ENCODE measurements at places on chromosomes 3 and 15.

DNA sequence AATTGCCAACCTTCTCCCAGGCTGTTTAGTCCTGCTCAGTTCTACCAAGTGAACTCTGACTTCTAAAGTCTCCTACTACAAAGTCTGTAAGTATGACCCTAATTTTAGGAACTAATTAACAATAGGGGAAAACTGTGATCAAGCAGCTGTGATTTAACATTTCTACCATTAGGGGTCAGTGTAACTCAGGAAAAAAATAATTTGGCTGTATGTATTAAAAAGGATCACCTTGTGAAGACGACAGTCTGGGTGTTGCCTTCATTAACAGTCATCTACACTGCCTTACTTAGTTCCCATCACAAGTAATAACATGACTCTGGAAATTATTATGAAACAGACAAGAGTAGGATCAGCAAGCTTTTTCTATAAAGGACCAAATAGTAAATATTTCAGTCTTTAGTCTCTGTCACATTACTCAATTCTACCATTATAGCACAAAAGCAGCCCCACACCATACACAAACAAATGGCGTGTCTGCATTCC lies 4.2 kb upstream of the NPHP3 start:
- H3K4me1 ChIP-seq = peaks cover 15% of the 10 kb centered on the region
- peaks cover 8% of the 10 kb centered on the region for H3K36me3 ChIP-seq
- no peak overlapping the region for H3K27ac ChIP-seq
- no peak overlapping the region for H3K4me3 ChIP-seq
- peaks cover 19% of the 10 kb centered on the region for H3K27me3 ChIP-seq
- DNase-seq = no peak

DNA sequence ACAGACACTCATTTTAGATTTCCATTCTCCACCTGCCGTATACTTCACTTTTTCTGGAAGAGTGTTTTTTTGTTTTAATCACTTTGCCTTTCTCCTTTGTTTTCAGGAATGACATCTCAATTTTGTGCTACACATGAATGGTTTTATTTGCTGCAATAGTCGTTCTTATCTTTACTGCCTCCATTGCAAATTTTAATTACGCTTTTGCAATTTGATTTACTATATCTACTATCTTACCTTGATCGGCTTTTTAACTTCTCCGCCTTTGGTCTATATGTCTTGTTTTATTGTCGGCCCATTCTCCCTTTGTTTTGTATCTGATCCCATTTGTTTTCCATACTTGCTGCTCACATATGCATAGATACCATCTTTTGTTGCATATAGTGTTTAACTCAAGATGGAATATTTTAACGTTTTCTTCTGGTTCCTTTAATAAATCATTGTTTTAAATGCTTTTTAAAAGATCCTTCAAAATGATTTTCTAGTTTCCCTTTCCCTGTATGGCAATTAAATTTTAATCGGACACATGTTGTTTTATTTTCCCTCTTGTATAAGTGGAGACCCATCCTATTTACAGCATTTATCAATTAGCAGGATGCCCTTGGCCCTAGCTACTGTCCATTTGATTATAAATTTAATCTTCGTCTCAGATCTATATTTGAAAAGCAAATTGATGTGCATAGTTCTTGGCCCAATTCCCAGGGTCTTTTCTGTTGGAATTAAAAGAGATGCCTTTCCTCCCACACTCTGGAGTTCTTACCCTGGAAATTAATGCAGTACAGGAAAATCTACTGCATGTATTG lies 97.2 kb upstream of the CNTN4 start:
- H3K4me1 ChIP-seq = no peaks in the 10 kb centered on the region
- DNase-seq = no peak
- no peaks in the 10 kb centered on the region for H3K27me3 ChIP-seq
- H3K36me3 ChIP-seq = no peaks in the 10 kb centered on the region
- no peak overlapping the region for H3K27ac ChIP-seq
- H3K4me3 ChIP-seq = no peak overlapping the region

GRCh38 chr15:67097930-67098740 lies 32.7 kb downstream of the SMAD3 start:
- peak overlapping the region; percentile 93 for H3K27ac ChIP-seq
- peak; percentile 61 for DNase-seq
- peak overlapping the region; percentile 78 for H3K4me3 ChIP-seq
- no peaks in the 10 kb centered on the region for H3K27me3 ChIP-seq
- peaks cover 67% of the 10 kb centered on the region for H3K4me1 ChIP-seq

DNA sequence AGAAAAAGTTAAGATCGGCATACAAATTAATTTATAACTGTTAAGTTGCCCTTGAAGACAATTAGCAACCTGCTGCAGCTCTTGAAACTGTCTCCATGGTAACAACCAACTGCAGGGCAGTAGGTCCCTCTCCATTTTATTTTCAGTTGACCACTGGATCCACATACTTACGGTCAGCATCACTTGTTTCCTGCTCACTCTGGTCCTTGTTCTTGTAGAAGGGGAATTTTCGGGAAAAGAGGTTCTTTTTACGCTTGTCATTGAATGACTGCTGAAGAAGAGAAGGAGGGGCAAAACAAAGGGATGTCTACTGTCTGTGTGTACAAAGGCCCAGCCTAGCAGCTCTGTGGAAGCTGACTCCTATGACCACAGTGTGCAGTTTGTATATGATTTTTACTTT lies 46.8 kb upstream of the MELTF start:
- H3K4me1 ChIP-seq = no peaks in the 10 kb centered on the region
- H3K27ac ChIP-seq = no peak overlapping the region
- H3K36me3 ChIP-seq = peaks cover 45% of the 10 kb centered on the region
- H3K27me3 ChIP-seq = no peaks in the 10 kb centered on the region

DNA sequence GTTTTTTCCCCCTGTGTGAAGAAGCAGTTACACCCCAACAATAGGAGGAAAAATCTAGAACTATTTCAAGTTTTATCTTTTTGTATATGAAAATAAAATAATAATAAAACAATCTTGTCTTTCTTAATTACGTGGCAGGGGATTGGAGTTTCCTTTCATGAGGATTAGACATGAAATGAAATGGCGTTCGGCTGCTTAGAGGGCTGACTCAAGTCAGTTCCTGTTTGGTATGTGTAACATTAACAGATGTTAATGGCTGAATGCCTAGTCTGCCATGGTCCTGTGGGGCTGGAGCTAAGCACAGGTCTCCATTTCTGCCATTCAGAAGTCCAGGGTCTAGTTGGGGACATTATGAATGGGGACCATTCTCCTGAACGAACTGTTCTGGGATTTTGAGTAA lies 3.1 kb upstream of the EXOG start:
- no peaks in the 10 kb centered on the region for H3K27me3 ChIP-seq
- peaks cover 16% of the 10 kb centered on the region for H3K36me3 ChIP-seq
- peaks cover 14% of the 10 kb centered on the region for H3K4me1 ChIP-seq
- no peak overlapping the region for H3K4me3 ChIP-seq
- no peak for DNase-seq

GRCh38 chr3:160697637-160698380 lies 20.8 kb downstream of the ARL14 start:
- H3K27ac ChIP-seq = no peak overlapping the region
- H3K4me1 ChIP-seq = peaks cover 6% of the 10 kb centered on the region
- peaks cover 8% of the 10 kb centered on the region for H3K27me3 ChIP-seq
- no peak for DNase-seq
- no peaks in the 10 kb centered on the region for H3K36me3 ChIP-seq

GRCh38 chr15:70783041-70783440 lies 19.7 kb upstream of the UACA start:
- H3K27me3 ChIP-seq = peaks cover 20% of the 10 kb centered on the region
- no peak overlapping the region for H3K27ac ChIP-seq
- no peak for DNase-seq
- H3K4me3 ChIP-seq = no peak overlapping the region
- H3K4me1 ChIP-seq = no peaks in the 10 kb centered on the region
- no peaks in the 10 kb centered on the region for H3K36me3 ChIP-seq

GRCh38 chr3:9352917-9353752 lies 9.7 kb upstream of the THUMPD3 start:
- no peak overlapping the region for H3K27ac ChIP-seq
- peaks cover 22% of the 10 kb centered on the region for H3K4me1 ChIP-seq
- peak; percentile 51 for DNase-seq
- no peaks in the 10 kb centered on the region for H3K36me3 ChIP-seq

GRCh38 chr3:169563775-169564059 lies 99.8 kb downstream of the MECOM start:
- DNase-seq = no peak
- peaks cover 4% of the 10 kb centered on the region for H3K4me1 ChIP-seq
- peaks cover 6% of the 10 kb centered on the region for H3K27me3 ChIP-seq
- no peaks in the 10 kb centered on the region for H3K36me3 ChIP-seq
- no peak overlapping the region for H3K4me3 ChIP-seq

DNA sequence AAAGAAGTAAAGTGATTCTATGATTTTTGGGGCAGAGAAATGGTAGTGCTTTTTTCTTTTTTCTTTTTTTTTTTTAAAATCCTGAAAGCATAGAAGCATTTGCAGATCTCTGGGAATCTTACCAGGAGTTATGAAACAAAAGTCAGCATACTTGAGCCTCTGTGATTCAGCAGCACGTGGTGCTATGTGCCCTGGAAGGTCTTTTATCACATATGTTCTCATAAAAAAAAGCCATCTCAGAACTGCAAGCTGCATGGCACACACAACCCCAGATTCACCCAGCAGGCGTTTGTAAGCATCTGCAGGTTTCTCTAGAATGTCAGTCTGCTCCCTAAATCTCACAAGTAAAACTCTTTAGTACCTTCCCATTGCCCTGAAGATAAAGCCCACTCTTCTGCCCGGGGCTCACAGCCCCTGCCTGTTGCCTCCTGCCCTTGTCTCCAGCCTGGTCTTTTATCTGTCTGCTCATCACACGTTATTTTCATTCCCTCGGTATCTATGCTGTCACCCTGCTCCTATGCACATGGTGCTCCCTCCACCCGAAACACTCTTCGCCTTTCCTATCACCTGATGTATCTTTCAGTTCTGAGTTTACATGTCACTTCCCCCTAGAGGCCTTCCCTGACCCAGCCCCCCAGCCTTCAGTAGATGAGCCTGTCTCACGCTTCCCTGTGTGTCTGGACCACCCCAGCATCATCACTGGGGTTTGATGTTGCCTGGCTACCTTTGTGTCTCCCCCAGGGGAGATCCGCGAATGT lies 72.4 kb downstream of the CHDH start:
- H3K4me3 ChIP-seq = no peak overlapping the region
- no peaks in the 10 kb centered on the region for H3K36me3 ChIP-seq
- DNase-seq = no peak
- no peaks in the 10 kb centered on the region for H3K27me3 ChIP-seq
- no peak overlapping the region for H3K27ac ChIP-seq

DNA sequence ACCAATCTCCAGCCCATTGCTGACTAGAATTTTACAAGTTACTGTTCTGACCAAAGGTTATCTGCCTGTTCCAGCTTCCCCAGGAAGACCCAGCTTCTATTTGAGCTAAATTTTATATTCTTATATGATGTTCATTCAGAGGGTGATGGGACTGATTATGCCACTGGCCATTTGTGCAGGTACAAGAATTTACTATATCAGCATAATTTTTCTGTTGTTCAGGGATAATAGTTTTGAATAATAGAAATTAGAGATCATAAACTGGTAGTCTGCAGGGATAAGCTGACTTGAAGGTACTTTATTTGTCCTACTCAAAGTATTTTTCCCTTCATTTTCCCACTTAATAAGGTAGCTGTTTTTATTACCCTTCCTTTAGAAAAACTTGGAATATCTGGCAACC lies 222.6 kb upstream of the MRPL3 start:
- H3K4me1 ChIP-seq = no peaks in the 10 kb centered on the region
- peaks cover 6% of the 10 kb centered on the region for H3K27me3 ChIP-seq
- no peak for DNase-seq
- no peak overlapping the region for H3K4me3 ChIP-seq

DNA sequence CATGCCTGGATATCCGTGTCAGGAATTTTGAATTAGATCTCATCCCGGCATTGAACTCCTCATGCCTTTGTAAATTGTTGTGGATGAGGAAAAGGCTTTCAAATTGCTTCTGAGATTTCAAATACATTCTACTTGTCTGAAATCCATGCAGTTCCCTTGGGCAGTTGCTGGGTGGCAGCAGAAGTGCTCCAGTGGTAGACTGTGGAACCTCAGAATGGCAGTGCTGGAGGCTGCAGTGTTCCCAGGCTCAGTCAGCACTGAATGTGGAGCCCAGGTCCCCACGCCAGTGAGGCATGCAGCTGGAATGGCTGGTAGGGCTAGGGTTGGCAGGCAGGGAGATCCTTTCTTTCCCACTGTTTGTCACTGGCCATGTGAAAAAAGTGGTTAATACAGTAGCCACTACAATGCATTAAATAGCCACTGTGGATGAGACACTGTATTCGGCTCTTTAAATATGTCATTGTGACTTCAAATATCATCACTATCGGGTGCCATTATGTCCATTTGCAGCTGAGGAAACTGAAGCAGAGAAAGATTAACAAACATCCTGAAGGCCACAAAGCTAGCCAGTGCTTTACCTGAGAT lies 98.6 kb downstream of the TPRG1 start:
- peaks cover 18% of the 10 kb centered on the region for H3K4me1 ChIP-seq
- peak; percentile 45 for DNase-seq
- H3K36me3 ChIP-seq = no peaks in the 10 kb centered on the region

- H3K27ac ChIP-seq = peak overlapping the region; percentile 95
- H3K4me1 ChIP-seq = peaks cover 95% of the 10 kb centered on the region
- H3K36me3 ChIP-seq = peaks cover 83% of the 10 kb centered on the region
- H3K27me3 ChIP-seq = no peaks in the 10 kb centered on the region
Observed at GRCh38 chr3:16289144-16289889, 24.3 kb downstream of the OXNAD1 start.

- no peak for DNase-seq
- H3K27me3 ChIP-seq = peaks cover 21% of the 10 kb centered on the region
- no peak overlapping the region for H3K27ac ChIP-seq
Observed at GRCh38 chr3:45137656-45138181, 8.5 kb downstream of the CDCP1 start.

DNA sequence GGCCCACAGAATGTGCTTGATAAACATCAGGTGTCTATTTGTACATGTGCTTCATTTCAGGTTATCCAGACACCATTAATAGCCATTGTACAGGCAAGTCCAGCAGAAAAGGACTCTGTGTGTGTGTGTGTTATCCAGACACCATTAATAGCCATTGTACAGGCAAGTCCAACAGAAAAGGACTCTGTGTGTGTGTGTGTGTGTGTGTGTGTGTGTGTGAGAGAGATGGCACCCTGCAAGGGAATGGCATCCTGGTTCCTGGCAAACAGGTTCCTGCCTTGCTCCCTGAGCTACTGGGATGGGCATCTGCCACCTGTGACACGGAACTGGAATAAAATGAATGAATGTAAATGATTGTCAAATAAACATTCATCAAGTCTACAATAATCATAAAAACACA lies 11.7 kb downstream of the SUCLG2 start:
- H3K4me3 ChIP-seq = no peak overlapping the region
- H3K4me1 ChIP-seq = peaks cover 85% of the 10 kb centered on the region
- peaks cover 85% of the 10 kb centered on the region for H3K36me3 ChIP-seq
- H3K27ac ChIP-seq = no peak overlapping the region
- H3K27me3 ChIP-seq = no peaks in the 10 kb centered on the region

GRCh38 chr3:16838561-16838960 lies 46.2 kb upstream of the PLCL2 start:
- no peaks in the 10 kb centered on the region for H3K27me3 ChIP-seq
- no peak for DNase-seq
- no peak overlapping the region for H3K4me3 ChIP-seq
- H3K36me3 ChIP-seq = no peaks in the 10 kb centered on the region
- H3K4me1 ChIP-seq = peaks cover 52% of the 10 kb centered on the region

GRCh38 chr15:56369234-56369633 lies 4.0 kb downstream of the TEX9 start:
- H3K4me3 ChIP-seq = no peak overlapping the region
- no peak for DNase-seq
- peaks cover 23% of the 10 kb centered on the region for H3K4me1 ChIP-seq
- H3K27ac ChIP-seq = no peak overlapping the region
- peaks cover 70% of the 10 kb centered on the region for H3K27me3 ChIP-seq
